ENCODE measurements at places on chromosomes 1 and 21.

DNA sequence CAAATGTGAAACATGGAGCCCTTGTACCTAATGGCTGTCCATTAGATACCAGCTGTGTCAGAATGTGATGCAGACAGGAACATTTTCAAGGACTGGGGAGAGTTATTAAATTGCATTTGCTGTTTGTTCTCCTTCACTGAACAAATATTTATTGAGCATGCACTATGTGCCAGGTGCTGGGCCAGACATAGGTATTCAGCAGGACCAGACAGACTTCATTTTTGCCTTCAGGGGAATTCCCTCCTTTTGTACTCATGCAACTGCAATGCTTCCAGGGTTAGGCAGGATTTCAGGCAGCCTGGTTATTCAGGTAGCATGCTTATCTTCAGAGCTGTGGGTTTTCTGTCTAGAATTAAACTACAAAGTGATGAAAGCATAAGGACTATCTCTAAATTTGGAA lies 64.2 kb upstream of the SMYD2 start:
- peak overlapping the region; percentile 41 for H3K4me3 ChIP-seq
- peaks cover 9% of the 10 kb centered on the region for H3K27me3 ChIP-seq
- H3K36me3 ChIP-seq: no peaks in the 10 kb centered on the region
- H3K4me1 ChIP-seq: peaks cover 22% of the 10 kb centered on the region
- H3K27ac ChIP-seq: peak overlapping the region; percentile 68

GRCh38 chr1:111911061-111911460 lies 78.4 kb downstream of the KCND3 start:
- no peak overlapping the region for H3K4me3 ChIP-seq
- no peak for DNase-seq
- H3K36me3 ChIP-seq: no peaks in the 10 kb centered on the region
- no peak overlapping the region for H3K27ac ChIP-seq
- H3K4me1 ChIP-seq: no peaks in the 10 kb centered on the region

DNA sequence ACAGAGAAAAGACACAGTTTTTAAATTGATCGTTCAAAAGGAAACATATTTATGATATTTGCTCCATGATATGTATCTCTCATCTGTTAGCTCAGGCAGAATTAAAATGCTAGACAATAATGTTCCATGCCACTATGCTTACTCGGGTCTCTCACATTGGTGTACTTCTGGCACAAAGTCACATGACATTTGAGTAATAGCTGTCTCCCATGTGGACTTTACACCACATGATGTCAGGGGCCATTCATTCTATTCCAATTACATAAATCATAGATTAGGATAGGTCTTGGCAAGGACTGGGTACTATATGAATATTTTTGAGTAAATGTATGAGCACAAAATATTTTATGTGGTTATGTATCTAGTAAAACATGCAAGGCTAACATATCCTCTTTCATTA lies 648.4 kb downstream of the PLA2G4A start:
- H3K27ac ChIP-seq: no peak overlapping the region
- peaks cover 6% of the 10 kb centered on the region for H3K4me1 ChIP-seq
- no peaks in the 10 kb centered on the region for H3K27me3 ChIP-seq
- no peaks in the 10 kb centered on the region for H3K36me3 ChIP-seq
- DNase-seq: no peak
- no peak overlapping the region for H3K4me3 ChIP-seq

DNA sequence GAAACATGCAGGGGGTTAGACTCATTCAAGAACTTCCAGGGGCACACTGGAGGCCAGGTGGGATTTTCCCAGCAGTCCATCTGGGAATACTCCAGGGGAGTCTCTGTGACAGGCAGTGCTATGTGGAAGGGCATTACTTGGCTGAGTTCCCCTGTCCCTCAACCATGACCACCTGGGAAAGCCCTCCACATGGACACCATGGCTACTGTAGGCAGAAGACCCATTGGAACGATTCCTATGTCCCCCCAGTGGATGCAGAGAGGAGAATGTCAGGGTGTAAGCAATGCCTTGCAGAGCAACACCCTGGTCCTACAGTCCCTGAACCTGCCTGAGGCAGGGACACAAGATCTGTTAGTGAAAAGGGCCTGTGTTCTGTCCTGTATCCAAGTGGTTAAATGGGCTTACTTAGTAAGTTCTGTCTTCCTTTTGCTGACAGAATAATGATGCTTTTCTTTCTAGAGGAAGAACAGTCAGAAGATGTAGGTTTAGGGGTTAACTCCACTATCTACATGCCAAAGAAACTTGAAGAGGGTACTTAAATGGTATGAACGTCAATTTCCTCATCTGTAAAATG lies 13.4 kb downstream of the SLAMF1 start:
- no peak overlapping the region for H3K4me3 ChIP-seq
- no peaks in the 10 kb centered on the region for H3K36me3 ChIP-seq
- peaks cover 17% of the 10 kb centered on the region for H3K27me3 ChIP-seq
- no peak overlapping the region for H3K27ac ChIP-seq
- H3K4me1 ChIP-seq: peaks cover 25% of the 10 kb centered on the region

- no peaks in the 10 kb centered on the region for H3K27me3 ChIP-seq
- peaks cover 26% of the 10 kb centered on the region for H3K36me3 ChIP-seq
- peak overlapping the region; percentile 95 for H3K27ac ChIP-seq
These were observed 1.9 kb downstream of the PSMG1 start for GRCh38 chr21:39181205-39181818.

GRCh38 chr1:187122566-187122965 lies 293.8 kb downstream of the PLA2G4A start:
- no peak overlapping the region for H3K27ac ChIP-seq
- H3K4me3 ChIP-seq: no peak overlapping the region
- no peaks in the 10 kb centered on the region for H3K27me3 ChIP-seq
- no peak for DNase-seq
- peaks cover 6% of the 10 kb centered on the region for H3K4me1 ChIP-seq
- no peaks in the 10 kb centered on the region for H3K36me3 ChIP-seq

Measured in type B pancreatic cell (in vitro differentiated cells).